Inflammatory macrophage (primary cell): ENCODE measurements at places on chromosomes 12 and 14.

DNA sequence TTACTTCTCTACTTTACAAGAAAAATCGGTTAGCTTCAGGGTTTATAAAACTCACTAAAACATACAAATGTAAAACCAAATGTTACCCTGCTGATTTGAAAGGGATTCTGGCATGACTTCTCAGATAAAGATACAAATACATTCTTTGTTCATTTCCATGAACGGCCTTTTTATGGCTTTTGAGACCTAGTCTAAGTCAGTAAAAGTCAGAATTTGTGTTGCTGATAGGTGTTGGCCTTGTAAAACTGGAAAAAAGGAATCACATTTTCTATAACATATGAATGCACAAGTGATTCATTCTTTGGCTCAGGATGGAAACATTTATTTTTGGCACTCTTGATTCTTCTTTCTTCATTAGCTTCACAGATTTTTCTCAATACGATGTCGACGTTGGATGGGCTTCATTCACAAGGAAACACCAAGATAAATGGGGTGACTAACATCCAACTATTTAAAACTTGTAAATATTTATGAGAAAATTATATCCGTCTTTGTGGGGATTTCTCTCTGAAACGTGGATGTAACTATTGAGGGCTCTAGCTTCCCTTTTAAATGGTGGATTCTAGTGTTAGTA, 27.0 kb upstream of the CPM start:
- no peak for DNase-seq

- no peak for DNase-seq
These were observed 68.6 kb downstream of the RPS6KA5 start for GRCh38 chr14:90991690-90992443.

GRCh38 chr14:24816011-24816928, 182.3 kb upstream of the GZMB start:
- no peak for DNase-seq

- DNase-seq = no peak
These were observed 28.2 kb upstream of the TMEM179 start for GRCh38 chr14:104632781-104633180.

- no peak for DNase-seq
These were observed 1.9 kb upstream of the MYF5 start for GRCh38 chr12:80714846-80715245.

DNA sequence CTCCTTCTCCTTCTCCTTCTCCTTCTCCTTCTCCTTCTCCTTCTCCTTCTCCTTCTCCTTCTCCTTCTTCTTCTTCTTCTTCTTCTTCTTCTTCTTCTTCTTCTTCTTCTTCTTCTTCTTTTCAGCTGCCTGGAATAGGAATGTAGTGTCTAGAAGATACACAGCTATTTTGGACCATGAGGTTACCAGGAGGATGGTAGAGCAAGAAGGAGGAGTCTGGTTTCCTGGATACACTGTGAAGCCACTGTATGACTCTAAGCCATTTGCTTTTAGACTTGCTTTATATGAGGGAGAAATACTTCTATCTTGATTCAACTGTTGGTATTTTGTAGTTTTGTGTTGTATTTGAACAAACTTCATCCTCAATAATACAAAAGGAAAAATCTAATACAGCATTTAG, 3.0 kb upstream of the MYBPC1 start:
- DNase-seq = no peak

GRCh38 chr12:94091624-94092023, 56.8 kb upstream of the PLXNC1 start:
- DNase-seq = no peak

- no peak for DNase-seq
These were observed 89.4 kb downstream of the ITPK1 start for GRCh38 chr14:93026339-93026738.

GRCh38 chr12:64232196-64232595, 10.1 kb upstream of the KICS2 start:
- no peak for DNase-seq

DNA sequence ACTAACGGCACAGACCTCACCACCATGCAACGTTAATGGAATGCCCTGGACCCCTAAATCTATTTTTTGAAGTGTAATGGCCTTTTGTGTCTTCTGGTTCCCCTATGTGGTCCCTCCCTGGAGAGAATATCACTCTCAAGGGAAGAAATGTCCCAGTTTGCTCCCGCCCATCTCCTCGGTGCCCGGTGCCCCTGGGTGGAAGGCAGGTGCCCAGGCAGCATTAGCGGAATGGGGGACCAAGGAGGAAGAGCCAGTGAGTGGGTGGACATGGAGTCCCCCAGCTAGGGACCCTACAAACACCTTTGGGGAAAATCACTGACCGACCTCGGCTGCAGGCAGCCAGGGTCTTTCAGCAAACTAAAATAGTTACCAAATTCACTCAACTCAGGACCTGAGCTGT, 212.1 kb upstream of the RTL1 start:
- no peak for DNase-seq

- no peak for DNase-seq
These were observed 6.3 kb downstream of the FRS2 start for GRCh38 chr12:69476276-69477017.

DNA sequence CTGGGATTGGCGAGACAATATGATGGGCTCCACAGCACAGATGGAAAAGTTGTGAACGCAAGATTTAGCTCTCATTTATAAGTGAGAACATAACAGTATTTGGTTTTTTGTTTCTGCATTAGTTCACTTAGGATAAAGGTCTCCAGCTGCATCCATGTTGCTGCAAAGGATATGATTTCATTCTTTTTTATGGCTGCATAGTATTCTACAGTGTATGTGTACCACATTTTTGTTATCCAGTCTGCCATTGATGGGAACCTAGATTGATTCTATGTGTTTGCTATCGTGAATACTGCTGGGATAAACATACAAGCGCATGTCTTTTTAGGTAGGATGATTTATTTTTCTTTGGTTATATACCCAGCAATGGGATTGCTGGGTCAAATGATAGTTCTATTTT, 23.6 kb downstream of the TBK1 start:
- no peak for DNase-seq

DNA sequence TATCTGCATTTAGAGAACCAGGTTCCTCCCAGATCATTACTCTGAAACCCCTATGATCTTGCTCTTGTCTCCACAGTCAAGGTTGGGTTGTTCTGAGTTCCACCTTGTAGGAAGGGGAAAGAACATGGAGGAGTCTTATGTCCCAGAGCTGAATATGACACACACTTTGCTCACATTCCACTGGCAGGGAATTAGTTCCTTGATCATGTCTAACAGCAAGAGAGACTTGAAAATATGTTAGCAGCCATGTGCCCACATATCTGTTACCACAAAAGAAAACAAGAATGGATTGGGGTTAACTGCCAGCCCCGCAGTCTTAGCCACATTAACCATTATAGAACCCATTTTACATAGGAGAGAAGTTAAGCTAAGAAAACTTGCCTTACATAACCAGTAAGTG, 71.1 kb upstream of the MDM1 start:
- DNase-seq = no peak

DNA sequence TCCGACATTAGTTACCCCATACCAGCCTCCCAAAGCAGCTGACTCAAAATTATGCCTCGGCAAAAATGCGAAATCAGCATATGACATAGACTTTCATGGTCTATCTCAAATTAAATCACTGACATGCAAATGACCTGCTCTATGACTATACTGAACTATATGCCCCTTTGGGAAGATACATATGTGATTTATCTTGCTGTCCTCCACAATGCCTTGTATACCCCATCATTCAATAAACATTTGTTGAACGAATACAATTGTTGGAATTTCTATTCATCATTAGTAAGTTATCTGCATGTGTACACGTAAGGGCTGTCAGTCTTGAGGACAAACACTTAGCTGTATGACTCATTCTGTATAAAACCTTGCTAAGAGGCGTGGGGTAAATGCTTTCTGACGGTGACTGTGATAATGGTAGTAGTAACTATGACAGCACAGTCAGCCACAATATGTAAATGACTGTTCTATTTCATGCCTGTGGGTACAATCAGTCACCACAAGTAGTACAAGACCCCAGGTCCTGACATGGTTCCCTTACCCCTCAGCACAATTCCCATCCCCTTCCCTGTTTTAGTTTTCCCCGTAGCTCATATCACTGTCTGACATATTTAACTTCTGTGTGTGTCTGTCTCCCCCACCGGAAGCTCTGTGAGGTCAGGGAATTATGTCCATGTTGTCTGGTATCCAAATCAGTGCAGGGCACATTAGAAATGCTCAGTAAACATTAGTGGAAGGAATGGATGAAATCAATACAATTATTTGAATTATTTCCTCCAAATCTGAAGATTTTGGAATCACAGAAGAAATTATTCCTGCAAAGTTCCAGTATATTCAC, 42.8 kb downstream of the STXBP6 start:
- no peak for DNase-seq

- no peak for DNase-seq
These were observed 5.7 kb upstream of the KLC1 start for GRCh38 chr14:103623308-103623707.
